ENCODE measurements at places on chromosomes 11 and 22.

DNA sequence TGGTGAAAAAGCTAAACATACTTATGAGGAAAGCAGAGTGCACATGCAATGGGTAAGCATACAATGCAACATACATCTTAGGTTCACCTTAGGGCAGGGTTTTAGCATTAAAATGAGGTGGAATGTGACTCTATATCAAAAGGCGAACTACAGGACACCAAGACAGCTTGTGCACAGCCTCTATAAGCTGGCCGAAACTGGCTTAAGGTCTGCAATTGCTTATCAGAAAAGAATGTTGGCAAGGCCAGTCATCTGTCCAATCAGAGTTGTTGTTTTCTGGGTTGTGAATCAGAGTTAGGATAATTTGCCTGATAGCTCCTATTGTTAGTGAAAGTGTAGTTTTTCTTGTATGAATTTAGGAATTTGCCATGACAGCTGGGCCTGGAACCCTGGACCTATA, 76.5 kb downstream of the LRRC4C start:
- no peak for DNase-seq

- no peak for DNase-seq
Measured at GRCh38 chr22:32199341-32199740, 5.5 kb downstream of the RFPL2 start.

DNA sequence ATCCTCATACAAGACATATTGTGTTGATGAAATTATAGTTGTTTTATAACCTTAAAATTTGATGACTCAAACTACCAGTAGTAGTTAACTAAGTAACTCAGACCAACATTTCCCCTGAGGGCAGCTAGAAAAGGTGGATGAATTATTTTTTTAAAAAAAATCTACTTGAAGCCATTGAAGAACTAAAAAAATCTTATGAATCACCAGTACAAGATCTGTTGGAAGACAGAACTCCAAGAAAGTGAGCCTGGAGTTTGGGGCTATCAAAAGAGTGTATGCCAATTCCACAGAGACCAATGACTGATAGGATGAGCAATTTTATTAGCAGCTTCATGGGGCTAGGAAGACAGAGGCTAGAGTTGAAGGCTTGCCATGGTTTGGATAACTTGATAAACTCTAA, 72.4 kb downstream of the CYP2R1 start:
- no peak for DNase-seq

- peak; percentile 55 for DNase-seq
Measured at GRCh38 chr11:94933223-94934130, 39.9 kb downstream of the CWC15 start.

DNA sequence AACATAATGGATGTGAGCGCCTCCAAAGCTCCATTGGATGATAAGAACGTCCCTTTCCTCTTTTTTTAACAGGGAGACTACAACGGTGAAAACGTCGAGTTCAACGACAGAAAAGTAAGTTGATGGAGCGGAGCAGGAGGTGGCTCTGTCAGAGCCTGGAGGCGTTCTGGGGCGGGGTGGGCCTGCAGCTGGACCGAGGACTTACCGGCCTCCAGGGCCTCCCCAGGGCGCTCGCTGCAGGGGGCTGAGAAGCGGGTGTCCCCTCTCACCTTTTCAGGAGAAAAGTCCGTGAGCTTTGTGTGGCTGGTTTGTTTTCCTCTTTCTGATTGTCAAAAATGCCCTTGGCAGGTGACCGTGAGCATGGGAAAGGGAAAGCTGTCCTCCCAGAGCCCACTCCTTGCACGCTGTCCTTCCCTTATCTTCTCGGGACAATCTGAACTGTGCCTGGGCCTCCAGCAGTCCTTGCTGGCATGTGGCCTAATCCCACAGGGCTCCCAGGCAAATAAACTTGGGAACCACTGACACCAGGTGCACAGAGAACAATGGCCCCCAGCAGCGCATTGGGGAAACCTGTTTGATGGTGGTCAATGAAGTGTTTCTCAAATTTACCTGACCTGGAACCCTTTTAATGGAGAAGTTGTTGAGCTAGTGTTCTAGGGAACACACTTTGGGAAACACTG, 38.4 kb downstream of the ANO1 start:
- no peak for DNase-seq

DNA sequence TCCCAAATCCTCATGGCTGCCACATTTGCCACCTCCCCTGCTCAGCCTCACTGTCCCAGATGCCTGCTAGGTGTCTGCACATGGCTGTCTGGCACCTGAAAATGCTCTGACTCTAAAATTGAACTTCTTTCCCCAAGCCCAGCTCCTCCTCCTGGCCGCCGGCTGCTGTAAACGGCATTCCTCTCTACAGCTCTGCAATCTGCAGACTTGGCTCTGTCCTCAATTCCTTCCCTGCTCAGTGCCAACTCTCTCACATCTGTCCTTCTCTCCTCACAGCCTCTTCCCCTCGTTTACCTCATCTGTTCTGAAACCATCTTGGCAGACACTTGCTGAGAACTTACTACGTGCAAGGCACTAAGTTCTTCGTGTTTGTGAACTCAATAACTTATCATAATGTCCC, 169.4 kb upstream of the SYT13 start:
- no peak for DNase-seq

GRCh38 chr22:38835888-38836301, 7.9 kb downstream of the NPTXR start:
- DNase-seq, result no peak

- DNase-seq, result no peak
Measured at GRCh38 chr11:60485987-60486386, 6.6 kb upstream of the MS4A12 start.

- DNase-seq, result no peak
Measured at GRCh38 chr11:24697522-24698111, 200.8 kb downstream of the LUZP2 start.

DNA sequence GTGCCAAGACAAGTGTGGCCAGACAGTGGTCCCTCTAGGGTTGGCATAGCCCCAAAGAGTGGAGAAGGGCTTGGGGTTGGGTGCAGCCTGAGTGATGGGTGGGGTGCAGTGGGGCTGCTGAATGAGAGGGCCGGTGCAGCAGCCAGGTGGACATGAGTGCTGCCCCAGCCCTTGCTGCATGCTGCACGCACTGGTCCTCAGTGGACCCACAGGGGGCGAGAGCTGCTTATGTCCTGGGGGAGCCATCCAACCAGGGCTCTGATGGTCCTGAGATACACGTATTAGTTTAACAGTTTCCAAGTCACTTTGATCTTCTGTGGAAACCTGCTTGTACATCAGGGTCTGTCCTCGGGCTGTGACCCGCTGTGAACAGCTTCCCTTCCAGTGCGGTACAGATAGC, 23.9 kb upstream of the ACR start:
- no peak for DNase-seq

GRCh38 chr22:46795140-46795539, 32.7 kb downstream of the TBC1D22A start:
- DNase-seq, result no peak

DNA sequence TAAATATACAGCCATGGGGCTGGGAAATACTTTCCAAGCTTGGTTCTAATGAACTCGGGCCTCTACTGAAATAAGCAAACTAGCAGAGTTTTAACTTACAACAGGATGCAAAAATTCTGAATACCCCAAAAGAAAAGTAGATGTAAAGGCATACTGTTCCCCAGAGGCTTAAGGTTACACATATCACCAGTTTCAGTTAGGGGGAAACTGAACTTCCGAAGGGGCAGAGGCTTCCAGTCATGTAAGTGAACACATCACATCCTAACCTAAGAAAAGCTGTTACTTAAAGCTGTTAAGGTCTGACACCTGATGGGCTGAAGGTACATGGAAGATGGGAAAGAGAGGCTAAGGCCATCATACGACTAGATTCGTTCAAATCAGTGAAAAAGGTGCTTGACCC, 2.3 kb downstream of the GAB2 start:
- DNase-seq, result no peak

GRCh38 chr22:47345025-47345424, 582.6 kb downstream of the TBC1D22A start:
- DNase-seq, result no peak

GRCh38 chr11:95269036-95269819, 38.2 kb upstream of the SESN3 start:
- no peak for DNase-seq

DNA sequence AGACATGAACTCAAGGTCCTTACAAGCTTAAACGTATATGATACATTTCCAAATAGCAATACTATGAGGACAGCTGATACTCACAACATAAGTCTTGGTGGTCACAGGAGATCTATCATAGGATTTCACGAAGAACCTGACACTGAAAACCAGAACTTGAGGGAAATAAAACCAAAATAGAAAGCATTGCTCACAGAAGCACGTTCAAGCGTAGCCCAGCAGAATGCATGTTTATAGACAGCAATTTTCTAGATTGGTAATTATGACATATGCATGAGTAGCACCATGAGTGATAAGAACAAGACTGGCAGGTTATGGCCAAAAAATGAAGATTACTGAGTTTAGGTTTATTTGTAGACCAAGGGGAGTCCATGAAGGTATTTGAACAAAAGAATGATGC, 243.5 kb downstream of the ETS1 start:
- no peak for DNase-seq

All from SJSA1 (cell line).